Activated T-helper 17 cell treated with anti-CD3 and anti-CD28 coated beads, Interleukin-2, amount 50 U/mL, for 72 hours (primary cell): ENCODE measurements at places on chromosomes 4 and X. TPM values are rescaled to one million over a fixed set of nuclear protein-coding genes. Genes with fewer than 3 reads are reported as not detected.

Gene SLC6A8
- total RNA-seq, result 26.1 TPM

Gene UNC5C
- 0.13 TPM for total RNA-seq

Gene SLITRK4
- total RNA-seq, result not detected

Gene PPEF2
- not detected for total RNA-seq

Gene SORCS2
- 0.26 TPM for total RNA-seq

Gene IL3RA
- 1.2 TPM for total RNA-seq

Gene OTC
- not detected for total RNA-seq

Gene PNMA6A
- 0.28 TPM for total RNA-seq
